ENCODE measurements at places on chromosomes 16 and 17. TPM values are rescaled to one million over a fixed set of nuclear protein-coding genes. Genes with fewer than 3 reads are reported as not detected.
A peak's percentile ranks its signal among the peaks of the same experiment; 100 is the strongest.

GRCh38 chr17:82236142-82236971 lies 7.5 kb downstream of the SLC16A3 start:
- DNase-seq: peak; percentile 87

DNA sequence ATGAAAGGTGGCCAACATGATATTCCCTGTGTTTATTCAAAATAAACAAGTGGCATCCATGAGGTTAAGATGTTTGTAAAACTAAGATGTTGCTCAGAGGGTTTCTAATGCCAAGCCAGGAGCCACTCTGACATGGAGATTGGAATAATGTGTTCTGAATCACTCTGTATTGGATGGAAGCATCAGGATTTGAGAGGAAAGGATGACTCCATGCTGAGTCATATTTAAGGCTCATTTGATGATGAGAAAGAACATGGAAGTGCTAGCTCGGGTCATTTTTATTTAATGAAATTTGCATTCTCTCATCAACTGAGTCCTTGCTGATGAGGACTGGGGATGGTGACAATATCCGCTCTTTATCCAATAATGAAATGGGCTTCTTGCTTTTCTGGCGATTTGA lies 6.2 kb downstream of the VAT1L start:
- no peak for DNase-seq

DNA sequence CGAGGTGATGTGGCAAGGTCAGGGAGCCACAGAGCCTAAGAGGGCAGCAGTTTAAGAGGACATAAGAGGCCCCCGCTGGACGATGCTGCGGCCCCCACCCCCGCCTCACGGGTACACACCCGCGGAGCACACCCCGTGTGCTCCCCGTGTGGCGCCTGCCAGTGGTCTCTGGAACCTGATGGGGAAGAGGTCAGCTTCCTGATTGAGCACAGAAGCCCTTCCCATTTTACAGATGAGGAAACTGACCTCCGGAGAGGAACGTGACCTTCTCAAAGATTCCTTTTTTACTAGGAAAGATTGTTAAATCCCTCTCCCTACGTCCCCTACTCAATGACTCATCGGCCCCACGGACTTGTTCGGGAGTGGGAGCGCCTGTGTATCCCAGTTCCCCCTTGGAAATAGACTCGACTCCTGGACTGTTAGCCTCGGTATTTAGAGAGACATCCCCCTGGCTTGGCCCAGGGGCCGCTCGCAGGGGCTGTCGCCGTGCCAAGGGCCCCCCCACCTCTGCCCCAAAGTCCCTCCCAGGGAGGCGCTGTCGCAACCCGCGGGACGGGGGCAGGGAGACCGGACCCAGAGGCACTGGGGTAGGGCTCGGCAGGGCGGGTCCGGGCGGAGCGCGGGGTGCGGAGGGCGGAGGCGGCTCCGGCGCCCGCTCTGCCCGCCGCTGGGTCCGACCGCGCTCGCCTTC lies at the start of gene ABCC3:
Gene ABCC3, plus strand, starts transcription at position 658 of the 691 bp plus-strand sequence. CDS start 56 bp downstream, outside the sequence.
- DNase-seq: no peak

- no peak for DNase-seq
Measured at GRCh38 chr16:49914657-49915056, 58.7 kb upstream of the ZNF423 start.

- DNase-seq: no peak
Measured at GRCh38 chr16:56607109-56607618, 1.2 kb upstream of the MT2A start.

DNA sequence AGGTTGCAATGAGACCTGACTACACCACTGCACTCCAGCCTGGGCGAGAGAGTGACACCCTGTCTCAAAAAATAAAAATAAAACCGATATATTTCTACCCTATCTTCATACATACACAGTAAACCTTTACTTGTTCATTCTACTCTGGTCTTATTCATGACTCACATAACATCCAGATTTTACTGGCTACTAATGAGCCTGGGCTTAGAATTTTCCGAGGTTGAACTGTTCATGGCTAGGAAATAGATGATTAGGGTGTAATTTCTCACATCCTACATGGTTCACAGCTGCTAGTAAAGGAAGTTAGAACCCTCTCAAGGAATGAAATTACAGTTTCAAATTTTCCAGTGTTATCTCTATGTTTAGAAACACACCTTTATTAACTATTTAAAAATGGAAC lies 14.7 kb downstream of the GSPT1 start:
- no peak for DNase-seq

DNA sequence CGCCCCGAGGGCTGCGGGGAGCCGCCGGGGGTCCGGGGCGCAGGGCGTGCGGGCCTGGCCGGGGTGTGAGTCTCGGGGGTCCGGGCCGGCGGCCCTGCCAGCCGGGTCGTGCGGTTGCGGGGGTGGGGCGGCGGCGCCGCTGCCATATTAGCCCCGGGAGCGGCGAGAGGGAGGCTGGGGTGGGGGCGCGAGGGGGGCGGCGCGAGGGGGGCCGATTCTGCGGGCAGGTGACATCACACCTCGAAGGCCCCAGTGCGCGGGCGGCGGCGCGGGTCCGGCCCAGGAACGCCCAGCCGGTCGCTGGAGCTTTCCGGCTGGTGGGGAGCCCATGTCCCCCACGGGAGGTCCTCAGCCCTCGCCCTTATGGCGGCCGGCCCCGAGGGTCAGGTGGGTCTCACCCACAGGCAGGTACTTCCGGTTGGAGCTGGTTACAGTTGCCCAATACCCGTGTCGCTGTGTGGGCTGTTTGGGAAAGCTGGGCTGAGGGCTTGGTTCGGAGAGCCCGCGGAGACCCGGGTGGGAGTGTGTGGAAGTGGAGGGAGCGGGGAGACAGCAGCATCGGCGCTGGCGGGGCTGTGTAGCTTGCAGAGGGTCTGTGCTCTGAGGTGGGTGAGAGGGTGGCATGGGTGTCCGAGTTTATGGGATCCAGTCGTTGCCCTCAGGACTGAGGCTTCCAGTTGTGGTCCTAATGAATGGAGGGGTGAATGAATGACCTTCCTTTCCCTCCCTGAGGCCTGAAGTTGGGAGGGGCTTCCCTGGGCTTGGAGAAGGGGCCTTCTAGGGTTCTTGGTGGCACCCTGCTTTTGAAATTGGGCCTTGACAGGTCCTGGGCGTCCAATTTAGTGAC lies 804 bp downstream of the ATP6V0C start:
- peak; percentile 39 for DNase-seq

- DNase-seq: no peak
Measured at GRCh38 chr17:32865141-32865540, 11.8 kb downstream of the MYO1D start.

The ABI3 gene
- total RNA-seq: 2.4 TPM

The ABCA8 gene
- total RNA-seq: not detected
